Left cardiac atrium (tissue), 4 donors: ENCODE measurements at places on chromosomes 12 and 14. TPM values are rescaled to one million over a fixed set of nuclear protein-coding genes. Genes with fewer than 3 reads are reported as not detected.

Gene TSPAN11
- 3.8 TPM for total RNA-seq

DNA sequence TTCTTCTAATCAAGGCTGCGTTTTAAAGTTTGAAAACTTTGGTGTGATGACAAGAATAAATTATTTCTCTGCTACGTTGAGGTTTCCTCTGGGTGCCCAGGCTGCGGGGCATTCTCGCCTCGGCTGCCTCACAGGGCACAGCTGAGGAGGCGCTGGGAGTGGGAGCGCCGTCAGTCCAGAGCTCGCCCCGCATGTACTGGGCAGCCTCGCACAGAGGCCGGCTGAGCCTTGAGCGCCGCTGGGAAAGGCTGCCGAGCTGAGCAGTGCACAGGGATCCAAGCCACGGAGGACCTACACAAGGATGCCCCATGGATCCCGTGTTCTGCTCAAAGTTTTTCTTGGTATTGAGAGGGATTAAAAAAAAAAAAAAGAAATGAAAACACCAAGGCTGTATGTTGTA, 11.6 kb downstream of the RFX4 start:
- no peak for DNase-seq

GRCh38 chr14:75295061-75295461, 16.4 kb downstream of the FOS start:
- DNase-seq: peak; percentile 71

DNA sequence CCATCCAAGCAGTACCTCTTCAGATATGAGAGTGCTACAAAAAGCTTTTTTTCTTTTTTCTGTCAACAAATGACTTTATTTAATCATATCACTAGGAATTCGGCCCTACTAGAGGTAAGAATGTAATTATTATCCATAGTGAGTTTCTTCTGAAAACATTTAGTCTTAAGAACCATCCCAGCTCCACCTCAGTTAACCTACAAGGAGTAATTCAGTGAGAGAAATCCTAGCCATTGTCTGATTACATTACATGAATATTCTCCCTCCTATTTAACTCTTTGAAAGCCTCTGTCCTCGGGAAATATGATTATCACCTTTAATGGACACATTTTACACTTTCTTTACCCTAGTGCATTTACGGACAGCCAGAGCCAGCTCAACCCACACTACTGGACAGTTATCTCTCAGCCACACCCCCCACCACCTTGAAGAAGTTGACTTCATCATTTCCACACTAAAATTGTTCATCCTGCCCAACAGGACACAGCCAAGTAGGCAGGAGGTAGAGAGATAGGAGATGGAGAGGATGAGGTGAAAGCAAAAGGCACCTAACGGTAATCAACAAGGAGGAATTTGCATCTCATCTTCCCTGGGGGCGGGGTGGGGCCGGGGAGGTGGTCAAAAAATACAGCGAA, 1.3 kb downstream of the PPFIA2 start:
- DNase-seq: no peak

DNA sequence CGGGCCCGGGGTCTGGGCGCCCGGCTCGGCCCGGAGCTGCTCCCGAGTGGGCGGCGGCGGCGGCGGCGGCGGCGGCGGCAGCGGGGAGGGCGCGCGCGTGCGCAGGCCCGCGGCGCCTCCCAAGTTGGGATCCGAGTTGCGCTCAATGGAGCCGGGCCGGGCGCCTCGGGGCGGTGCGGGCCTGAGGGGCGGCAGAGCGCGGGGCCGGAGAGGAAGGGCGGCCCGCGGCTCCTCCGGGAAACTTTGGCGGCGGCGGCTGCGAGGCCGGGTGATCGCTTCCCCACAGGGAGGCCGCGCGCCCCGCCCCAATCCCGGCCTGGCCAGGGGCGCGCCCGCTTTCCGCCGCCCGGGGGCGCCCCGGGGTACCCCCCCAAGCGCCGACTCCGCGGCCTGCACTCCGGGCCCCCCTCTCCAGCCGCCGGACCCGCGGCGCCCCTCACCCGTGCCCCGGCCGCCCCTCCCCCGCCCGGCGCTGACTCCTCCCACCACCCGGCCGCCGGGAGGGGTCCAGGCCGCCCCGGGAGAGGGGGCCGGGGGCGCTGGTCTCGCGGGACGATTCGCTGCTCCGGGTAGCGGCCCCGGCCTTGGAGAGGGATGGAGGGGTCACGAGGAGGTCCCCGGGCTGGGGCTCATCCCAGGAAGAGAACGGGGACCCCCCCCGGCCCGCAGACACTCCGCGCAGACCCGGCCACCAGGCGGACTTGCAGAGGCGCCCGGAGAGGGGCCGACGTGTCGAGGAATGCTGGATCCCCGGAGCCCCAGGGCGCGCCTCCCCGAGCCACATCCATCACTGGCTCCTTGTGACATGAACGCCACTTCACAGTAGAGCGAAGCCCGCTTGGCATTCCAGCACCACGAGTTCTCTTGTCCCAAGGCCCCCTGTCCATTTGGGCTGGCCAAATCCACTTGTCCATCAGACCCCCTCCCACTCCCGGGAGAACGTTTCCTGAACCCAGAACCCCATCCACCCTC, at the start of gene RILPL1:
RILPL1 (minus strand) TSS at position 48 of the 972 bp plus-strand sequence. CDS start 237 bp downstream, outside the sequence.
- peak; percentile 68 for DNase-seq

DNA sequence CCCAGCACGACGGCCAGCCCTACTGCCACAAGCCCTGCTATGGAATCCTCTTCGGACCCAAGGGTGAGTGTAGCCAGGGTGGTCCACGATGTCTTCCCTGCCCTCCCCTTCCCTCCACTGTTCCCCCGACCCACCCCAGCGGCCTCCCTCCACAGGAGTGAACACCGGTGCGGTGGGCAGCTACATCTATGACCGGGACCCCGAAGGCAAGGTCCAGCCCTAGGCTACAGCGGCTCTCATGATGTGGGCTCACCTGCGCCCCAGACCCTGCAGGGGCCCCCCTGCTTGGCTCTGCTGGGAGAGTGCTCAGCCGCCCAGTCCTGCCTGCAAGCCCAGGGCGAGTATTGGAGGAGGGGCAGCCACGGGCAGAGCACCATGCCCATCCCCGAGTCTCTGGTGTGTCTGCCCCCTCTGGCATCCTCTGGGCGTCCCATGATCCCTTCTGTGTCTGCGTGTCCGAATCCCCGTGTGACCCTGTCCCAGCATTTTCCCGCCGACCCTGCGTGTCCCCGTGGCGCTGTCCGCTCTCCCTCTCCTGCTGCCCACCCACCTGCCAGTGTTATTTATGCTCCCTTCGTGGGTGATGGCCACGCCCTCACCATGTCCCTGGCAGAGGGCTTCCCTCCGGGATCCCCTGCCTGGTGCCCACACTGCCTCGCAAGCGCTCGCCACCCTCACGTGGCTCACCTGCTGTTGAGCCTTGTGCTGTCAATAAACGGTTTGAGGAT, 5.0 kb downstream of the CRIP2 start:
- DNase-seq: peak; percentile 35
